ENCODE measurements at places on chromosomes 6 and 20. TPM values are rescaled to one million over a fixed set of nuclear protein-coding genes. Genes with fewer than 3 reads are reported as not detected.

Gene DUSP15
- 1.2 TPM for total RNA-seq

- DNase-seq = no peak
Measured at GRCh38 chr6:144776031-144776819, 491.1 kb downstream of the UTRN start.

DNA sequence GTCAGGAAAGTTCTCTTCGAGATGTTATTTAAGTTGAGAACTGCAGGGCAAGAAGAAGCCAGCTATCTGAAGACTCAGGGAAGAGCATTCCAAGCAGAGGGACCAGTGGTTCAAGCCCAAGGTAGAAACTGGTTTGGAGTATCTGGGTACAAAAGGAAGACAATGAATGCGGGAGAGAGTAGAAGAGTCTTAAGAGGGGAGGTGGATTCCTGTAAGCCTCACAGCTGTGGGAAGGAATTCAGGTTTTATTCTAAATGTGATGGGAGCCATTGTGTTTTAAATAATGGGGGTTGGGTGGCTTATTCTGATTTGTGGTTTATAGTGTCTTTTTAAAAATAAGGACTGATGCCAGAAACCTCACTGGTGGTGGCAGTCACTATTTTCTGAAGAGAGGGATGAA, 37.6 kb upstream of the TENT5A start:
- no peak for DNase-seq

- no peak for DNase-seq
Measured at GRCh38 chr6:167073679-167074274, 49.1 kb upstream of the CCR6 start.

Gene TMEM74B
- 2.1 TPM for total RNA-seq

Measured in astrocyte (in vitro differentiated cells and primary cell).